Stimulated activated CD4-positive, alpha-beta T cell treated with anti-CD3 and anti-CD28 coated beads, Interleukin-1b, Interleukin-23, amount 100 ng/mL, for 1 hour (primary cell): ENCODE measurements at places on chromosomes 4 and X.

- DNase-seq = no peak
These were observed 99.0 kb downstream of the ASB9 start for GRCh38 chrX:15170927-15171326.

DNA sequence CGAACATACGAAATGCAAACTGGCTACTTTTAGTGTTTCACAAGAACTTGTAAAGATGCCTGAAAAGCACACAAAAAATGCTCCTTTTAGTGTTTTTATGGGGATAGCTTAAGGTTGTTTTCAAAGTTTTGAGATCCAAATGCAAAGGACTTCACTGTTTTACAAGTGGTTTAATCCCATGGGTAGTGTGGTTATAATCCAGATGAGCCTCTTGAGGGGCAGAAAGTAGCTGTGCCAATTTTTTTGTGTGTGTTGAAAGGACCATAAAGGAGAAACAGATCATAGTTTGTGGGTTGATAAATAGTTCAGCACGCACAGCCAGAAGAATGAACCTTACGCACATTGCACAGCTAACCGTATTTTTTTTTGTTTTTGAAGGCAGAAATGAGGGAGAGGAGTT lies 126.9 kb upstream of the GIMD1 start:
- no peak for DNase-seq

GRCh38 chr4:185019456-185020292 lies 1.4 kb downstream of the HELT start:
- no peak for DNase-seq

DNA sequence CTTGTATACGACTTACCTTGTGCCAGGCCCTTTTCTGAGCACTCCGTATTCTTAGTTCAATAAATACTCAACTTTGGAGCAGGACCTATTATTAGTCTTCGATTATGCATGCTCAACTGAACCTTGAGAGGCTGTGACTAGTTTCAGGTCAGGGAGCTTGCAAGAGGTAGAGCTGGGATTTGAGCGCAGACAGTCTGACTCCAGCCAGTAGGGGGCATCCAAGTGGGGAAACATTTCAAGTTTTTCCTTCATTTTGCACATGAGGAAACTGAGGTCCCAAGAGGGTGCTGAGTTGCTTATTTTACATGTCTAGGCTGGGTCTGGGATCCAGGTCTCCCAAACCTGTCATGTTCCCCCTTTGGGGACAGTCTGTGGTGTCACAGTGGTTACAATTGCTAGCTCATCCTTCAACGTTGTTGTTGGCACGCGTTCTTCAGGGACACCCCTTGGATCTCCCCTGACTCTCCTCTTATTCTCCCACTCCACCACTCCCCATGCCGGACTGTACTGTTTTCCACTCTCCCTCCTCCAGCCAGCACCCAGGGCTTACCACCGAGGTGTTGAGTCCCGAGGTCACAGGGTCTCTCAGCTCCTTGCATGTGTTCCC lies 6.7 kb upstream of the PRICKLE3 start:
- DNase-seq = no peak

DNA sequence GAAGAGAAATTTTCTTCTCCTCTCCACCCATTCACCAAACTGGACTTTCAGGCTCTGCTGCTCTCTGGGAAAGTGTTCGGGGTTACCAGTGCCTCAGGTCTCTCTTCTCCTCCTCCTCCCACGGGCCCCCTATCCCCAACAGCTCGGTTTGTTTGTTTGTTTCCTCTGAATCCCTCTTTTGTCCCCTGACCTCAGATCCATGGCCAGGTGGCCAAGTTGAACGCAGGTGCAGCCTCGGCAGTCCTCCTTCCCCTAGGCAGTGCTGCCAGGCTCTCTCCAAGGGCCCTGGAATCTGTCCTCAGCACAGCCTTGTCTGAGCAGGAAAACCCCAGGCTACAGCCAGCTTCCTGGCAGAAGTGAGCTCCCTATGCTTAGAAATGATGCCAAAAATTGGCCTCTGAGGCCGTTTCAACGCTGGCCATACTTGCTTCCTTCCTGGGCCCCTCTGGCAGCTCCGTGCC lies 60.0 kb downstream of the FHDC1 start:
- no peak for DNase-seq

DNA sequence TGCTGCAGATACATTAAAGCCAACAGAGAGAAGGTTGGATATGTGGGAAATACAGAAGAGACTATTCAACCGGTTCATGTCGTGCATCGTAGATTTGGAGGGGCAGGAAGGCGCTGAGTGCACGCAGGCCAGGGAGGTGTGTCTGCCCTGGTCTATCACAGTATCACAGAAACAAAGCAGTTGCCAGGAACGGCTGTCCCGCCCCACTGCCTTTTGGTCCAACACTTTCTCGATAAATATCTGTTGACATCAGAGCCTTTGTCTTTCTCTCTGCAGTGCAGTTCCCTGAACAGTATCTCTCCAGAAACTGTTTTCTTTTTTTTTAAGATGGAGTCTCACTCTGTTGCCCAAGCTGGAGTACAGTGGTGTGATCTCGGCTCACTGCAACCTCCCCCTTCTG lies 151.1 kb upstream of the BCOR start:
- no peak for DNase-seq

DNA sequence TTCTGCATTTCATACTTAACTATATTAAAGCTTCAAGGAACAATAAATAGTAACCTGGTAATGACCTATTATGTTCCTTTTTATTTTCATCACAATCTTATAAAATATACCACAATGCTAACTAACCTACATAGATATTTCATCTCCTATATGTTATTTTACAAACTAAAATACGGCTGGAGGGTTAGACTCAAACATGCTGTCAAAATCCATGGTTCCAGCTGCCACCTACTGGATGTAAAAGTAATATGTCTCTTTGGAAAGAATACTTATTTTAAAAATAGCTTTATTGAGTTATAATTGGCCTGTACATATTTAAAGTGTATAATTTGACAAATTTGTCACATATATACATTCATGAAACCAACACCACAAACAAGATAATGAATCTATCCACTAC lies 15.0 kb downstream of the RGN start:
- no peak for DNase-seq

- no peak for DNase-seq
These were observed 6.8 kb downstream of the SEPTIN6 start for GRCh38 chrX:119686087-119686691.

DNA sequence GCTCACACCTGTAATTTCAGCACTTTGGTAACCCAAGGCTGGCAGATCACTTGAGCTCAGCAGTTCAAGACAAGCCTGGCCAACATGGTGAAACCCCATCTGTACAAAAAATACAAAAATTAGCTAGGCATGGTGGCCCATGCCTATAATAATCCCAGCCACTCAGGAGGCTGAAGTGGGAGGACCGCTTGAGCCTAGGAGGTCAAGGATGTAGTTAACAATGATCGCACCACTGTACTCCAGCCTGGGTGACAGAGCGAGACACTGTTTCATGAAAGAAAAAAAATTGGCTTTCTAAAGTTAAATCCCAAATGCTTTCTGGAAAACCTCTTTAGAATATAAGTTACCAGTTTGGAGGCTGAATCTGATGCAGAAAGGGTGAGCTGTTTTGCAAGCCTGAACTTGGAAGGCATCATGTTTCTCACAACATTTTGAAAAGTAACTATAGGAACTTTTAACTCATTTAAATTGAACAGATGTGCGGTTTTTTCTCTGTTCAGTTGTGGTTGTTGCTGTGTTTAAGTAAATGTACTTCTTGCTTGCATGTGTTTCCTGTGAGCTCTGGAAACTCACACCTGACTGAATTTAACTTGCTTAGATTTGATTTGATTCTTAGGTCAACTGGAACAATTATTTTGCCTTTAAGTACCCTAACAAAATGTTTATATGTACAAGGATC lies 39.8 kb upstream of the TMEM131L start:
- DNase-seq = no peak

DNA sequence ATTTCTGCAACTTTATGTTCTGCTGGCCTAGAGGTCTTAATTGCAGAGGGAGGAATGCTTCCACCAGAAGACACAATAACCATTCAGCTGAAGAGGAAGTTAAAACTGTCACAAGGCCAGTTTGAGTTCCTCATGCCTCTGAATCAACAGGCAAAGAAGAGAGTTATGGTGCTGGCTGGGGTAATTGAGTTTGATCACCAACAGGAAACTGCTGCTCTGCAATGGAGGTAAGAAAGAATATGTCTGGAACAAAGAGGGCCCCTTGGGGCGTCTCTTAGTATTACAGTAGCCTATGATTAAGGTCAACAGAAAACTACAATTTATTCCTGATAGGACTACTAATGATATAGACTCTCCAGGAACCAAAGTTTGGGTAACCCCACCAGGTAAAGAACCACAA lies 744.0 kb downstream of the FSTL5 start:
- no peak for DNase-seq

DNA sequence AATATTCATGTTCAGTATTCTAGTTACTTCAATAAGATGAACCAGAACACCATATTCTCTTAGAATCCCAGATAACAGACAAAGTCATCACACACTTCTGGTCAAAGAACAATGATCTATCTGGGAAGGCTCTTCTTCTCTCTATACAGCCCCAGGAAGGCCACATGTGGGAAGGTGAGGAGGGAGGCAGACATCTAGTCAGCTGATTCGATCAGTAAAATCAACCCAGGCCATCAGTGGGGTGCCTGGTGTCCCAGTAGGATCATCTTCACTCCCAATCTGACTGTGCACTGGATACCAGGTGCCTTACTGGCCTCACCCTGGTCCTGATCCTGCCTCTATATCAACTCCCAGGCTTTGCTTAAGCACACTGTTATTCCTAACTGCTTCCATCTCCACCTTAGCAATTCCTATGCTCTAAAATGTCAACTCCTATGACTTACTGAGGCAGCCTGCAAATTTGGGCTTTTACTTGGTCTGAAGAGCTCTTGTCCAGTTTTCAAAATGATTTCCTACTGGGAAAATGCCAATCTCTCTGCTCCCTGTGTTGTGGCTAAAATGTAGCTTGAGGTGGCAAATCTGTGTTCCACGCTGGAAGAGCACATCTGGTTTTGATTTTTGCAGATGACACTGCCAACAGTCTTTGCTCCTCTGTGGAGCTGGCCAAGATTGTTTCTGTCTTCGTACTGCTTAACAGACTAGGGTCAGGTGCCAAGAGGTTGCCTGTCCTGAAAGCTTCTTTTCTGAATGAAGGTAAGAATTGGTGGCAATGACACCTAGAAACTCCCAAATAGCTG lies 128.7 kb downstream of the MGST2 start:
- no peak for DNase-seq

DNA sequence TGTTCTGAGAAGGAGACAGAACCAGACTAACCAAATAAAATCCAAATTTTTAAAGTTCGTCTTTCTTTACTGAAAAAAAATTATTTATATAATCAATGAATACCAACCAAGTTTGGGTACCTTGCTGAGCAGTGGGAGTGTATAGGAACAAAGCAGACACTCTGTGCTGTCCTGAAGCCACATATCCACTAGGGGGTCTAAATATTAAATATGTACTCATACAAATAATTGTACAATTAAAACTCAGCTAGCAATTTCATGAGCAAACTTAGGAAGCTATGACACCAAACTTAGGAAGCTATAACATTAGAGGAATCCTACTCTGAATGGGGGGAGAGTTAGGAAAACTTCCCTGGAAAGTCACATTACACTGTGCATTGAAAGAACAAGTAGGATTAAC lies 582.0 kb upstream of the EPHA5 start:
- DNase-seq = no peak

- no peak for DNase-seq
These were observed 18.5 kb downstream of the LRRC66 start for GRCh38 chr4:52001616-52002015.

- DNase-seq = no peak
These were observed 27.5 kb downstream of the LNX1 start for GRCh38 chr4:53563824-53564223.

GRCh38 chrX:29617725-29618124 lies 597.6 kb upstream of the MAGEB2 start:
- no peak for DNase-seq

GRCh38 chr4:121822796-121823504 lies 733 bp downstream of the CCNA2 start:
- no peak for DNase-seq

GRCh38 chr4:77076889-77077635 lies 1.3 kb upstream of the CCNI start:
- no peak for DNase-seq

- no peak for DNase-seq
These were observed 2.7 kb upstream of the SMIM20 start for GRCh38 chr4:25911356-25911755.

- DNase-seq = no peak
These were observed 15.8 kb upstream of the DHRSX start for GRCh38 chrX:2516623-2517022.

- DNase-seq = no peak
These were observed 184.1 kb downstream of the CEP135 start for GRCh38 chr4:56132835-56133234.

- DNase-seq = no peak
These were observed 957 bp downstream of the PPP2R2C start for GRCh38 chr4:6471307-6472007.

DNA sequence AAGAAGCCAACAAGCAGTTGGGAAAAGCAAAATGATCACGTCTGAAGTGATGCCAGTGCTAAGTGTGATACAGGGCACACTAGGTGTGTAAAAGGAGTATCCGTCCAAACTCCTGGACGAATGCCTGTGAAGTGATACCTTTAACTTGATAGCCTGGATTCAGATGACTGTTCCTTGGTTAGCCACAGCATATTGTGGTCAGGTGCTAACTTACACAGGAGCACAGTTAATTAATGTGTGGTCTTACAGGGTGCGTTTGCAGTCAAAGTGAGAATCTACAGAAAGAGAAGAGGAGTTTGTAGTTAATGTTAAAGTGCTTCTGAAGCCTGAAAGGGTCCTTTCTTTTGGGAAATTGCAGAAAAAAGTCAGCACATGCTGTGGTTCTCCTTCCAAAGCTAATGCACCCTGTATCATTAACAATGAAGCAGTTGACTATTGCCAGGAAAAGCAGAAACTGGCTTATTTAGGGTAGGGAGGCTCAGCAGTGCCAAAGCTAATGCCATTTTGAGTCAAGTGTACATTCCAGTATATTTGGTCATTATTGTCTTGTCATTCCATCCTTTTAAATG lies 61.1 kb downstream of the DCLK2 start:
- no peak for DNase-seq

DNA sequence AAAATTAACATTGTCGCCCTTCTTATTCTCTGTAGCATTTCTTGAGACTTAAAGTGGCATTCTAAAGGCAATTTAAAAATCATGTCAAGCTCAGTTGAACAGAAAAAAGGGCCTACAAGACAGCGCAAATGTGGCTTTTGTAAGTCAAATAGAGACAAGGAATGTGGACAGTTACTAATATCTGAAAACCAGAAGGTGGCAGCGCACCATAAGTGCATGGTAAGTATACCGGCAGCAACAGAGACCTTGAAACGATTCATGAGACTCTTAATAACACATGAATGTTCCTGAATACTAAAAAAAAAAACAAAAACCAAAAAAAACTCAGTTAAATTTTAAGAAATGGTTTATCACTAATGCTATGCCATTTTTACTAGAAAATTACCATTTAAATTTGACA lies 82.4 kb upstream of the HPRT1 start:
- DNase-seq = no peak

- DNase-seq = no peak
These were observed 21.5 kb downstream of the UVSSA start for GRCh38 chr4:1368421-1369090.
